Fibroblast of the aortic adventitia (primary cell): ENCODE measurements at places on chromosomes 3 and 15.
A peak's percentile ranks its signal among the peaks of the same experiment; 100 is the strongest.

DNA sequence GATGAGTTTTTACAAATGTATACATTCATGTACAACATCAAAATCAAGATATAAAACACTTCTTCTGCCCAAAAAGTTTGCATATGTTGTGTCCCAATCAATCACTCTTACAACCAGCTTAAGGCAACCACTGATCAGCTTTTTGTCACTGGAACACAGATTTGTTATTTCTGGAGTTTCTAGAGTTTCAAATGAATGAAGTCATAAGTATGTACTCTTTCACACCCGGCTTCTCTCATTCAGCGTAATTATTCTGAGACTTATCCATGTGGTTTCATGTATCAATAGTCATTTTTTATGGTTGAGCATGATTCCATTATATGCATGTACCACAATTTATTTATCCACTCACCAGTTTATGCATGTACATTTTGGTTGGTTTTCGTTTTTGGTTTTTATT, 53.0 kb upstream of the CORO2B start:
- DNase-seq: no peak

DNA sequence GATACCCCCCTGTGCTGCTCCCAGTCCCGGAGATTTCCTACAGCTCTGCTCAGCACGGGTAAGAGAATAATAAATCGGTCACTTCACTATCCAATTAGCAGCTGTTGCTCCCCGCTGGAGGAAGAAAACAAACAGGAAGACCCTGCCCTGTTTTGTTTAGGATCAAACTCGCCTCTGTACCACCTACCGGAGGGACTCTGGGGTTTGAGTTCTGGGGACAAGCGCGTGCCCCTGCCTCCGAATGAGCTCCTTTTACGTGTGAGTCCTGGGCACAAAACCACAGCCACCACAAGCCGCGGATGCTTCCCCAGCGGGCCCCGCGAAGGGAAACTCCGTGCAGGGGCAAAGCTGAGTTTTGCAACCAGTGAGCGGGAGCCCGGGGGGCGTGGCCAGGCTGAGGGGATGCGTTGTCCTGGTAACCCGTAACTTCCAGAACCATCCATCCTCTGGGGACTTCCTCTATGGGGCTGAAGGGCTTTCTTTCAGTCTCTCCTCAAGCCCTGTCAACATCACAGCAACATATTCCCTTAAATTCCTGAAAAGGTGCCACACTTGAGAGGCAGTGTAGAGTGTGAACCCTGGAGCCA, 315.7 kb upstream of the PROK2 start:
- peak; percentile 70 for DNase-seq

DNA sequence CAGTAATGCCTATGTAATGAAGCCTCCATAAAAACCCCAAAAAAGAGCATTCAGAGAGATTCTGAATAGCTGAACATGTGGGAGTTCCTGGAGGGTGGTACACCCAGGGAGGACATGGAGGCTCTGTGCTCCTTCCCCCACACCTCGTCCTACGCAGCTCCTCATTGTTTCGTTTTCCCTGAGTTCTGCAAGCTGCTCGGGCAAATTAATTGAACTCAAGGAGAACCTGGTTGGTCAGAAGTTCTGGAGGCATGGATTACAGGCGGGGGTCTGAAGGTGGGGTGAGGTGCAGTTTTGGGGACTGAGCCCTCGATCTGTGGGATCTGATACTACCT, 142.2 kb downstream of the MYO9A start:
- no peak for DNase-seq

GRCh38 chr3:62238003-62238402, 135.3 kb downstream of the FEZF2 start:
- no peak for DNase-seq

DNA sequence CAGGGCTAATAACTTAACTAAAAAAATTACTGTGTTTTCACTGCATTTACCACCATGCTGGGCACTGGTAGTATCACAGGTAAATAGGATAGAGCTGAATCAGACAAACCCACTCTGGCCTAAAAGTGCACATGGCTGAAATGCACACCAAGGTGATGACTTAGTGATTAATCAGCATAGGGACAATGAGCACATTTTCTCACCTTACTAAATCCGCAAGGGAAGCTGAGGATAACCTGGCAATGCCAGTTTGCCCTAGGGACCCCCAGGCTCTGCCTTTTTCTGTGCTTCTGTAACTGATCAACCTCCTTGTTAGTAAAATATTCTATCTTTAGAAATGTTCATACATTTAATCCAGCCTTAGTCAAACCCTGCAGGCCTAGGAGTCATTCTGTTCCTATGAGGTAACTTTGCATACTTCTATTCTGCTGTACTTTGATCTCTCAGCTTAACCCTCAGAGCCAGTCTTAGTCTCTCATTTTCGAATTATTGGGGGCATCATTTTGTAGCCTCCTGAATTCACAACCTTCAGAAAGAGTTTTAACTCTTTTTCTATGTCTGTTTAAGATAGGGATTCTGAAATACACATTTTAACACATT, 562.9 kb upstream of the KCNMB2 start:
- peak; percentile 25 for DNase-seq

- DNase-seq: no peak
Observed at GRCh38 chr3:108822123-108822897, at the start of gene TRAT1. Gene TRAT1 (plus strand): TSS chr3:108822786. CDS start chr3:108822928, 142 bp downstream.

- peak; percentile 74 for DNase-seq
Observed at GRCh38 chr15:67175643-67176071, 78.8 kb downstream of the AAGAB start.

DNA sequence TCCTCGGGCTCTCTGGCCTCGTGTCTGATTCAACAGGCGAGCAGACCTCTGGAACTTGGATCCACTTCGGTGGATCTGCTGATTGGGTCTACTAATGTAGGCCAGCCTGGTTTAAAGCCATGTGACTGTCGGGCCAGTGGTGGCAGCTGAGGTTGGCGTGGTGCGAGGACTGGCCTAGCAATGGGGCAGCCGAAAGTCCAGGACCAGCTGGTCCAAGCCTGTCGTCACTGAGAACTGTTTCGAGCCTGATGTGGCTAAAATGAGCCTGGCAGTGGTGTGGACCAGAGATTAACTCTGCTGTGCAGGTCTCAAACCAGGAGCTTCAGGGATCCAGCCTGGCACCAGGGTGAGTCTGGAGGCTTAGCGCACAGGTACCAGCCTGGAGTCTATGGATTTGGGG, 56.4 kb upstream of the ROBO1 start:
- no peak for DNase-seq

GRCh38 chr3:16060358-16060852, 114.1 kb upstream of the GALNT15 start:
- peak; percentile 100 for DNase-seq

GRCh38 chr3:77699125-77699691, 659.3 kb downstream of the ROBO2 start:
- no peak for DNase-seq

GRCh38 chr3:136994772-136995516, 37.2 kb downstream of the IL20RB start:
- DNase-seq: peak; percentile 99

DNA sequence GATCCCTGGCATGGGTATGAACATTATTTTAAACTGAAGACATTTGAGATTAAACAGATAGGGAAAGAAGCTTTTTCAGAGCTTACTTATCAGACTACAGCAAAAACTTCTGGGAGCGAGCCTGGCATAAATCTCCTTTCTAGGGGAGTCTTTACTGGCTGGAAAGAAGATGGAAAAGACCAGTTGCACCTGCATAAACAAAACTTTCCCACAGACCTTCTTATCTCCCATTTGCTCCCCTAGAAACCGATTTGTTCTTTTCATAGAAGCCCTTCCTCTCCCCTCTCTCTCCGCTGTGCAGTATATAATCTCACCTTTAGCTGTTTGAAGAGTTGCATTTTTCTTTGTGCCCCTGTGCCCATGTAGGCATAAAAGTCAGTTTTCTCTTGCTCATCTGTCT, 93.2 kb downstream of the CHRNA7 start:
- DNase-seq: no peak

- DNase-seq: peak; percentile 30
Observed at GRCh38 chr3:143421556-143421955, 302.0 kb downstream of the CHST2 start.

DNA sequence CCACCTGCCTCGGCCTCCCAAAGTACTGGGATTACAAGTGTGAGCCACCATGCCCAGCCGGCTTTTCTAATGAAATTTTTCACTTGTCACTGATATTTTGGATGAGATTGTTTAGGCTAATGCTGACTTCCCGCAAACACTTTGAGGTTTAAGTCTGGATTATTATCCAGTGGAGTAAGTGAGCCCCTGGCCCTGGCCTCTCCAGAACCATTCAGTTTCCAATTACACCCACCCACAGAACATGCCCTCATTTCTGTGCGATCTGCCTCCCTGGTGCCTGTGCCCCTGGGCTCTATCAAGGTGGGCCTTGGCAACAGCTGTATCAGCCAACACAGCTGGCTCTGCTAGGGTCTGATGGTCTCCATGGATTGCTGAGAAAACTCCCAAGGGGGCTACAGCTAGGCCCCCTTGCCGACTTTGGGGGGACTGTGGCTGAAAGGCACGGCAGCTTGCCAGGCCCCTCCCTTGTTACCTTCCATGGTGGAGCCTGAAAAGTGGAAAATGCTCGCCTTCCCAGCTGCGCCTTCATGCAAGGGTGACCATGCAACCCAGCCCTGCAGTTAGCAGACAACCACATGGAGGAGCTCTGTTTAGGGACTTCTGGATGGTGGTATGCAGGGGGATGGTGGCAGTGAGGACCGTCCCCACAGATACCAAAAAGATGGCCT, 288.9 kb downstream of the FAM43A start:
- no peak for DNase-seq

GRCh38 chr15:57892181-57892580, 173.3 kb downstream of the ALDH1A2 start:
- DNase-seq: no peak

- DNase-seq: no peak
Observed at GRCh38 chr3:44280631-44281030, 38.9 kb downstream of the TOPAZ1 start.

GRCh38 chr3:52721002-52721729, 15.3 kb downstream of the SPCS1 start:
- DNase-seq: no peak

- DNase-seq: no peak
Observed at GRCh38 chr3:183330881-183331280, 77.8 kb downstream of the B3GNT5 start.

- no peak for DNase-seq
Observed at GRCh38 chr3:66444146-66444644, 56.6 kb downstream of the LRIG1 start.

DNA sequence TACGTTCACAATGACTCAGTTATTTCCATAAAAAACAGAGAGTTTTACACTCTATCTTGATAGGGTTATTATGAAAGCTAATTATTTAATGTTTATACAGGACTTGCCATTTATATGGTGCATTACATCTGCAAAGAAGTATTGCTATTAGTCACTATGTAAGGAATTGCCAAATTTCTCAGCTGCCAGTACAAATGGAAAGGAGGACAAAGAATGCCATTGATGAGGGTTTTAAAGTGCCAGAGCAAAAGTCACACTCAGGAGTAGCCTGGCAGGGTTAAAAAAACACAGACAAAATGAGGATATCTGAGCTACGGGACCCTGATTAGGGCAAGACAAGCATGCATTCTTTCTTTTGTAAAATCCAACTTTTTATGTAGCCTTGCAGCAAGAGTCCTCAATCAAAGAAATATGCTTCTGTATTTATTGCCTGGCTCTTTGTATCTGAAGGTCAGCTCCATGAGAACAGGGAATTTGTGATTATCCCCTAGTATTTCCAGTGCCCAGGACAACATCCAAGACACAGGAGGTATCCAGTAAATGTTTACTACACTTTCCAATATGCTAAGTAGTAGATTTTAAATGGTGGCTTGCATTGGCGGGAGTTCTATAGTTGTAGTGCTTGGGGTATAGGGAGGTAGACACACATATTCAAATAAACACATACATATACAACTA, 1013.6 kb downstream of the ROBO1 start:
- DNase-seq: peak; percentile 65

DNA sequence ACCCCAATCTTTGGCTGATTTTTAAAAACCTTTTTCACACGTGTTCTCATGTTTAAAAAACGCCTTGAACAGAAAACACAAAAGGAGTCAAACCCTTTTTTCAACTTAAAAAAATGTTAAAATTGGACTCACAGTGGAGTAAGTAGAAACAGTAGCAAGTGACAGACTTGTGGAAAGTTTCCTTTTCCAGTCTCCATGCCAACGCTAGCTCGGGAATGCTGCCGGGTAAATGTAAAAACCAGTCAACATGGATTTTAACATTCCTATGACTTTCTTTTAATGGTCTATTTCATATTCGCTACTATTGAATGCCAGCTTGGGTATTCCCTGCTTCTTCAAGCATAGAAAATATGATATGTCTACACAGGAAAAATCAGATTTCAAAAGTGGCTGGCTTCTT, 1.6 kb upstream of the PROK2 start:
- DNase-seq: no peak

DNA sequence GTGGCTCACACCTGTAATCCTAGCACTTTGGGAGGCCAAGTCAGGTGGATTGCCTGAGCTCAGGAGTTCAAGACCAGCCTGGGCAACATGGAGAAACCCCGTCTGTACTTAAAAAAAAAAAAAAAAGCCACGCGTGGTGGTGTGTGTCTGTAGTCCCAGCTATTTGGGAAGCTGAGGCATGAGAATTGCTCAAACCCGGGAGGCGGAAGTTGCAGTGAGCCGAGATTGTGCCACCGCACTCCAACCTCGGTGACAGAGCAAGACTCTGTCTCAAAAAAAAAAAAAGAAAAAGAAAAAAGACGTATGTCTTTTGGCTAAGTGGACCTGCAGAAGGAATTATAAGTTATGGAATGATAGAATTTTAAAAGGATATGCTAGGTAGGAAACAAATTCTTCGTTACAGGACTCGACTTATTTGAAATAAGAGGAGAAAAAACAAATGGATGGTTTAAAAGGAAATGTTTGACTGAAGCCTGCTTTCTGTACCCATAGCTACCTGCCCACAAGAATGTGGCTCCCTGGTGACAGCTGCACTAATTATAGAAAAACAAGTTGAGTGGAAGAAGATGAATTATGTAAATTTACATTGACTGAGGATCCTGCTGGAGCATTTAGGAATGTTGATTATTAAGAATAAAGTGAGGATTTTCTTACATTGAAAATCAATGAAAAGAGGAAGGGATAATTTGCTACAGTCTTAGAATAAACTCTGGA, 36.0 kb upstream of the SKIL start:
- no peak for DNase-seq

GRCh38 chr3:132660811-132661070, 612 bp downstream of the UBA5 start:
- DNase-seq: no peak
